Epithelial cell of proximal tubule (primary cell): ENCODE measurements at places on chromosomes 13 and 19.

GRCh38 chr13:46475541-46475991 lies 77.4 kb upstream of the LRCH1 start:
- DNase-seq, result no peak

- no peak for DNase-seq
These were observed 27.1 kb upstream of the UBL3 start for GRCh38 chr13:29877456-29878078.

- DNase-seq, result no peak
These were observed 646 bp downstream of the ABHD8 start for GRCh38 chr19:17302391-17303166.

DNA sequence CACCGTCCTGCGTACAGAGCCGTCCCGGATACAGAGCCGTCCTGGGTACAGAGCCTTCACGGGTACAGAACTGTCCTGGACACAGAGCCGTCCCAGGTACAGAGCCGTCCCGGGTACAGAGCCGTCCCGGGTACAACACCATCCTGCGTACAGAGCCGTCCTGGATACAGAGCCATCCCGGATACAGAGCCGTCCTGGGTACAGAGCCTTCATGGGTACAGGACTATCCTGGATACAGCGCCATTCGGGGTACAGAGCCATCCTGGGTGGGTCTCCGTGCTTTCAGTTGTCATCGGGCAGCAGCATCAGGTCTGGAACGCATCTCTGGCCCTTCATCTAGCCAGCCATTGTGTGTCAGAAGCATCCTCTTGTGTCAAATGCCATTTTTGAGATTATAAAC lies 222.3 kb upstream of the SOX1 start:
- DNase-seq, result no peak

DNA sequence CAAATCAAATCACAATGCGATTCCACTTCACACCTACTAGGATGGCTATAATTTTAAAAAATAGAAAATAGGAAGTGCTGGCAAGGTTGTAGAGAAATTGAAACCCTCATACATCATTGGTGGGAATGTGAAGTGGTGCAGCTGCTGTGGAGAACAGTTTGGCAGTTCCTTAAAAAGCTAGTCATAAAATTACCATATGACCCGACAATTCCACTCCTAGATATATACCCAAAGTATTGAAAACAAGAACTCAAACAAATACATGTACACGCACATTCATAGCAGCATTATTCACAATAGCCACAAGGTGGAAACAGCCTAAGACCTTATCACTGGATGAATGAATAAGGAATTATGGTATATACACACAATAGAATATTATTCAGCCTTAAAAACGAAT lies 12.0 kb downstream of the HMGB1 start:
- no peak for DNase-seq

DNA sequence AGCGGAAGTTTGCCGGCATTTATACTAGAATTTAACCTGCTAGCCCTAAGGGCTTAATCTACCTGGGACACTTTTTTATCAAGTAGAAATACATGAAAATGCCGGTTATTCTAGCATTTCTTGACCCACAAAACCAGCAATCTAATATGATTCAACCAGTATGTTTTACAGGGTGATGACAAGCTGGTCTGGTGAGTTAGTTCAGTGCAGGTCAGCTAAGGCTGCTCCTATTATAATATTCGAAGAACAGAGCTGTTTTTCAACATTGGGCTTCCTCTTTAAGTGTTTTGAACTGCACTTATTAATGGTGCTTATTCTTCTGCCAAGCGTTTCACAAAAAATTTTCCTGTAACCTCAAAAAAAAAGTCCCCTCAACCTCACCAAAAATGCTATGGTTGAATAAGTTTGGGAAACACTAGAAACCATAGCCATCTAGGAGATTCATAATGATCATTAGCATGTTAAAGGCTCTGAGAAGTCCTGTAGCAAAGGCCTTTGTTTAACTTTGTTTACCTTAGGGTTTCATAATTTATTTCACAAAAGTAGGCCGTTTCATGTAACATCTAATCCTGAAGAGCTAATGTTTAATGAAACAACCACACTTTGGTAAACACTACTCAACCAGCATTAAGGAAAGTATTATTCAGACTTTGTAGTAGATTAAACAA lies 526.6 kb downstream of the KLF12 start:
- DNase-seq, result peak; percentile 25

GRCh38 chr13:99322297-99323103 lies 15.3 kb upstream of the GPR183 start:
- no peak for DNase-seq

DNA sequence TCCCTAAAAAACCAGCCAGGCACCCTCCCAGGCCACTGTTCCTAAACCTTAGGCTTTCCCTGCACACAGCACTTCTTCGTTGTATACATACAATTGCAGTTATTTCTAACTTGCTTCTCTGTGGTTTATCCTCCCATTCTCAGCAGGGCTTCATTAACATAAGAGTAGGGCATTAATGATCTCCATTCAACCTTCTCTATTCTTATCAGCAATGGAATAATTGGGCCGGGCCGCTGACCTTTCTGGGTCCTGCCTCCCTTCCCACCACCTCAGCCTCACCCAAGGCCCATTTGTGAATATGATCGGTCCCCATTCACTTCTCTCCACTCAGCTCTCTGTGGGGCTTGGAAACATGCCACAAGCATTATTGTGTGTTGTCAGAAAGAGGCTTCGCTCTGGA lies 184.2 kb downstream of the SUCLA2 start:
- no peak for DNase-seq
